ENCODE measurements at places on chromosomes 4 and X. TPM values are rescaled to one million over a fixed set of nuclear protein-coding genes. Genes with fewer than 3 reads are reported as not detected.

The TRIM60 gene
- not detected for polyA plus RNA-seq

The CSN3 gene
- polyA plus RNA-seq, result not detected

DNA sequence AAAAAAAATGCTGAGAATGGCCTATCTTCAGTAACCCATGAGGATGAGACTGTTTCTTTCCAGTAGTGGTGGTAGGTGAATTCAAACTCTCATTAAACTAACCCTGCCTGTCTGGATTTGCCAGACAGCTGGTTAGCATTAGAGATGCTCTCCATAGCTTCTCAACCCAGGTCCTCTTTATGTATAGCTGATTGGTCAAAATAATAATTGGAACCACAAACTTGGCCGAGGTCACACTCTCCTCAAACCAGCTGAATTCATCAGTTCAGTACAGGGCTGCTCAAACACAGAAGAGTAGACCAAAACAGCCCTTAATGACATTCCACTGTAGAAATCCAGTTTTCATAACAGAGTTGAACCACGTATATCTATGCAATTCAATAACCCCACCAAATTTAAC, 85.3 kb downstream of the HCCS start:
- DNase-seq, result no peak

DNA sequence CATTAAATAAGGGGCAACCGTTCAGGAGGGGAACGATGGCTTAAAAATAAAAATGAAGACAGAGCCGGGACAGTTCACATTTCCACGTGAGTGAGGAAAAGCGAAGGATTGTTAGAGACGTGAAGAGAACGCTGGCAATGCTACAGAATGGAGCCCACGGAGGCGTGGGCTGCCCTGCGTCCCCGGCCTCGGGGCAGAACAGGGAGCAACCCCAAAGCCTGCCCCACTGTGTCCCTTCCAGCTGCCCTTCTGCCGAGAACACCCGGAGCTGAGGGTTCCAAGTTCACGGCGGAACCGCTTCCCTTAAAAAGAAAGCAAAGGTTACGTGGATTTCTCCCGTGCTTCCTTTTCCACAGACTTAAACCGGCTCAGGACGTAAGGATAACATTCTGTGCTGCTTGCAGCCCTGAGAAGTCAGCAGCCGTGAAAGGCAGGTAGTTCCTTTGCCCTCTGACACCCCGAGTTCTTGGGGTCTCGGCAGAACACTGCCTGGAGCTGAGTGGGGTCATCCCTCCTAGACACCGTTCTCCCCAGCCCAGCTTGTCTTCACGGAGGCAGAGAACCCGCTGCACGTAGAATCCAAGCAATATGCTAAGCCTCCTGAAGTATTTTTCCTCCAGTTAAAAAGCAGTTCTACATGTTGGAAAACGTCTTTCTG, 14.2 kb downstream of the DHRSX start:
- no peak for DNase-seq

DNA sequence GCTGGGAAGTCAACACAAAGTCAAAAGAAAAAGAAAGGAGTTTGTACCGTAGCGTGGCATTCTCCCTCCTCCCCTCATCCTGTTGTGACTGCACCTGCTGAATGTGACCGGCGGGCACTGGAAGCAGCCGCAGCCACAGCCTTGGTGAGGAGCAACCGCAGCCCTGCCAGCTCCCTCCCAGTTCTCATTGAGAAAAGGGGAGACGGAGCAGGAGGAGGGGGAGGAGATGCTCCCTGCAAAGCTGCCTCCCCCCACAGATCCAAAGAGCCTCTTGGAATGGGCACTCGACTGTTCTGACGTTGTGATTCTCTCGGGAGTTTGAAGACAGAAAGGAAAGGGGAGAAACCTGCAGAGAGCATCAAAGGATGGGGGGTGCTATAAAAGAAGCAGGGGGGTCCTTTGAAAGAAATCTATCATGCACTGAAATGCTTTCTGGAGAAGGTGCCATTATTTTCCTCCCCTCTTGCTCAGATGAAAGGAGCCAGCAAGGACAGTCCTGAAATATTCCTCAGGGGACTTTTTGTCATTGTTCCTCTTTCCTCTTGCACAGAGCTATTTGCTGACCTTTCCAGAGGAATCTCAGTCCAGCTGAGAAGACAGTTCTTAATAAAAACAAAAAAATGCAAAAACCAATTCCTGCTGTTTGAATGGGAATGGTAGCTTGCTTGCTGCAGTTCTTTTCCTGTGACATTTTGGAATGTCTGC, 429.7 kb downstream of the MAPK10 start:
- DNase-seq, result no peak

GRCh38 chr4:22986262-22986661, 293.5 kb downstream of the GBA3 start:
- no peak for DNase-seq

DNA sequence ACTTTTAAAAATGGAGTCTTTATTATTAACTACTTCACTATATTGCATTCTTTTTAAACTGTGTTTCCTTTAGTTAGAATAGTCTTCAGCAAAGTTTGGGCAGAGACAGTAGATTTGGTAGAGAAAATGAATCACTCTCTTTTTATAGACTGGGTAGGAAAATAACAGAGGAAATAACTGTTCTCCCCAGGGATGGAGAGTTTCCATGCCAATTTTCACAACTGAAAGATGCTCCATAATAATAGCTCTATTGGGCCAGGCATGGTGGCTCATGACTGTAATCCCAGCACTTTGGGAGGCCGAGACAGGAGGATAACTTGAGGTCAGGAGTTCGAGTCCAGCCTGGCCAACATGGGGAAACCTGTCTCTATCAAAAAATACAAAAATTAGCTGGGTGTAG, 13.1 kb downstream of the HSD17B13 start:
- DNase-seq, result no peak

GRCh38 chr4:57098941-57099340, 11.2 kb downstream of the IGFBP7 start:
- DNase-seq, result no peak

GRCh38 chr4:22179124-22179874, 230.7 kb upstream of the KCNIP4 start:
- peak; percentile 50 for DNase-seq

GRCh38 chr4:141169391-141169790, 36.1 kb upstream of the RNF150 start:
- no peak for DNase-seq

GRCh38 chrX:1390621-1391369, 1.1 kb downstream of the SLC25A6 start:
- DNase-seq, result no peak

DNA sequence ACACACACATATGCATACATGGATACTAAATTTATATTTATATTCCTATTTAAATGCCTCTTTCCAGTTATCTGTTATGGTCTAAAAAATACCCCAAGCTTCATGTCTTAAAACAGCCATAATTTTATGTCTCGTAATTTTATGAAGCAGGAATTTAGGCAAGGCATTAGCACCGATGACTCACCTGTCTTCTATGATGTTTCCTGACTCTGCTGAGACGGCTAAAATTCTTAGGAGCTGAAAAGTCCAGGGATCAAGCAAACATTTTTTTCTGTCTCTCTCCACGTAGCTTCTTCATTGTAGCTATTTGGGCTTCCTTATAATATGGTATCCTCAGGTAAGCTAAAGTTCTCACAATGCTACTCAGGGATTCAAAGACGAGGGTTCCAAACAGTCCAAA, 930.3 kb downstream of the STIM2 start:
- DNase-seq, result no peak

GRCh38 chr4:89674876-89675459, 162.0 kb downstream of the SNCA start:
- no peak for DNase-seq

- DNase-seq, result no peak
Measured at GRCh38 chr4:127783955-127784770, 2.0 kb downstream of the HSPA4L start.

DNA sequence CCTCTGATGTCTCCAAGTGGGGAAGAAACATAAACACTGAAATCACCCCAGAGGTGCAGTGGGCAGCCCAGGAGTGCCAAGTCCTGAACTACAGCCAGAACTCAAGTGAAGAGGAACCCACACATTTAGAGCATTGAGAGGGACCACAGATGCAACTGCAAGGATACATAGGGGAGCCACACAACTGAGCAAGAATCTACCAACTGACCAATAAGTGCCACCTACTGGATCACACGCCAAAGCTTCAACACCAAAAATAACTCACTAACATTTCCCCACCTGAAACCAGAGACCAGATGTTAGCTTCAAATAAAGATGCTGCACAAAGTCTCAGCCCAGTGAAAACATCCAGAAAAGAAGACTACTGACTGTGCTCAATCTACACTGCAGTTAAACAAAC, 276.7 kb upstream of the GRIA3 start:
- no peak for DNase-seq

GRCh38 chr4:75699299-75699698, 25.1 kb upstream of the USO1 start:
- no peak for DNase-seq

All from keratinocyte (primary cell).